ENCODE measurements at places on chromosomes 7 and 10.

DNA sequence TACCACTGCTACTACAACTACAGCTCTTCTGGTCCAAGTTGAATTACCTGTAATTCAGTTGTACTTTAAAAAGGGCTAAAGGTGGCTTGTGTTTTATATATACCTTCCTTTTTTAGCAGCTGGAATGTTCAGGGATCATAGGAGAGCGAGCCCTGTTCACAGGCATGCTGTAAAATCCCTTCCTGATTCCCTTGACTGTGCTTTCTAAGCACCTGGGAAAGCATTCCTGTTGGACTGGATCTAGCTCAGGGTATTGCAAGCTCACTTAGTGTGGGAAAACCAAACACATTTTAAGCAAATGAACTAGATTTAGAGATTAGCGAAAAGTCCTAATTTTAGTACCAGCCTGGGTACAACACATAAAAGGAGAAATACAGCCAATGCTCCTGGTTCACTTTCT is 31.5 kb downstream of the BPGM start:
- DNase-seq = no peak

DNA sequence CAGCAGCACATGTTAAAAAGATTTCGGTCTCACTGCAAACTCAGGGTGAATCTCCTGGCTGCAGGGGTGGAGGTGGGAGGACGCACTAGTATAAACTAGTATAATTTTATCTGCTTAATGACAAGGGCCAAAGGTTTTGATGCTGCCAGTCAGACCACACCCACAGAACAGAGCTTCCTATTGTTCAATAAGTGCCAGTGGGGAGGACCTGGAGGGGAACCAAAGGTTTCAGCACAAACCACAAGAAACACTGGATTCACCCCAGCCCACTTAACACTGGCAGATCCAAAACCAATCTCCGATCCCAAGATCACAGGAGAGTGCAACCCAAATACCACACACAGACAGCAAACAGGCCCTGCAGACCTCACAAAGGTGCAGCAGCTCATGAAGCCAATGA is 6.6 kb downstream of the VOPP1 start:
- peak; percentile 48 for DNase-seq

DNA sequence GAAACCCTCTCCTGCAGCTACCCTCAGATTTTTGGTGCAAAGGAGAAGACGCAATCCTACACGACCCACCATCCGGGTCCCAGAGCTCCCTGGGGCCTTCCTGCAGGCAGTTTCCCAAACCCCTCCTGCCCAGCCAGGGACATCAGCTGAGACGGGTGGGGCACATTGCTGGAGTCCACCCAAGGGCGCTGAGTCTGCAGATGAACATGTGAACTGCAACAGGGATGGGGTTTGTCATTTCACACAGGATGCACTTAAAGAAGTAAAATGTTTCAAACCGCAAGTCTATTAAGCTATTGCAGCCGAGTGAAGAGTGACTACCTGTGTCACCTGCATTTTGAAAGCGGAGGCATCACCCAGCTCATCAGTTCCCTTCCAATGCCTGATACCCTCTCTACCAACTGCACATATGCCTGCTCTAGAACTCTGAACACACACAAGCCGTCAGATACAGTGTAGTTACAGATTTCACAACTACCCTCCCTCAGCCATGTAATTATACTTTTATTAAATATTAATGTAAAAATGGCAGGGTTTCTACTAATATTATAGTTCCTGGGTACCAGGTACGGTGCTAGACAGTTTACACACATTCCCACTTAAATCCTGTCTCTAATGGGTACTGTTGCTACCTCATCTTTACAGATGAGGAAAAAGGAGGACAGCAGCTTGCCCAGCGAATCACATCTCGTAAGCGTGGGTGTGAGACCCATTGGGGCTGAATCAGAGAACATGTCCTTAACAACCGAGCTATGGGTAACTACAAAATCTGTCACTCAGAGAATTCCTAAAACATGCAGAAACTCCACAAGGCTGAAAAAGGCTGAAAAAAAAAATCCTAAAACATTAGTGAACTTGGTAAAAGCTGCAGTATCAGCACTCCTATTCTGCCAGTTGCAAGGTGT is 71.2 kb downstream of the GRB10 start:
- DNase-seq = no peak

- DNase-seq = no peak
These were observed 158.2 kb downstream of the CELF2 start for GRCh38 chr10:11175823-11176243.

Measured in HCT116 (cell line).